ENCODE measurements at places on chromosomes 6 and 20.

GRCh38 chr6:100339574-100340255 lies 125.0 kb downstream of the SIM1 start:
- no peak for DNase-seq

DNA sequence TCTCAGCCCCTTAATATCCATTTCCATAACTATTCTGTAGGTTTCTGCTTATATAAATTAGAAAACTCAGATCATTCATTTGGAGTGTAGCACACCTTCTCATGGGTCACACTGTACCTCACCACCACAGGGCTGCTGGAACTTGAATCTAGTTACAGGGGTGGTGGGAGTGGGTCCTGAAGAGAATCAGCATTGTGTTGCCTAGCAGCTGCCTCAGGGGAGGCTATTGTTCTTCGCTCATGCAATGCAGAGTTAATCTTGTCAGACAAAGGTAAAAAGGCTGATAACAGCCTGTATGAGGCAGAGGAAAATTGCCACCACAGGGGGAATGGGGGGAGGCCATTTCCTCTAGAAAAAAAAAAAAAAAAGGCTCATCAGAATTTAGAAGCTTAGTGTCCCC lies 496.0 kb upstream of the ADGRB3 start:
- no peak for DNase-seq

GRCh38 chr6:113623129-113623528 lies 234.0 kb upstream of the MARCKS start:
- no peak for DNase-seq

DNA sequence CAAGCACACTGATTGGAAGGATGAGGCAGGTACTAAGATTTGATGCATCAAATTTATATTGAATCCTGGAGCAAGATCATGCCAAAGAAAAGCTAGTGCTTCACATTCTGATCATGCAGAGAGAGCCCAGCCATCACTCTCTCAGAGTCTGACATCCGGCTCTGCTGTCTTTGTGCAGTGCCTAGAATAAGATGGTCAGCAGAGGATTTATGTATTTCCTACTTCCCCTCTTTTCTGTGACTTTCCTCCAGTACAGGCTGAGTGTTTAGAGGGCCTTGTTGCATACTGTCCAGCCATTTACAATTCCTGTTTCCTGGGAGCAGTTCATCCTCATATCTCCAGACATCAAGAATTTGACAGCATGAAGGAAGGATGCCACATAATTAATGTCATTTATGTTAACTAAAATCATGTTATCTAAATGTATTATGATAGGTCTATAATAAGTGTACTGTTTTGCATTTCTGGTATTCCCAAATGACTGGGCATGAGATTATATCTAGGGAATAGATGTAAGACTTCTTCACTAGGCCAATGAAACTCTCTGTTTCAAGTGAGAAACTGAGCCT lies 167.6 kb downstream of the EPM2A start:
- no peak for DNase-seq

Measured in glomerular endothelial cell (primary cell).